Stimulated activated CD4-positive, alpha-beta T cell treated with anti-CD3 and anti-CD28 coated beads, Interleukin-15, amount 100 ng/mL, for 48 hours (primary cell): ENCODE measurements at places on chromosomes 13 and 19.

GRCh38 chr13:70490320-70490935 lies 382.2 kb upstream of the KLHL1 start:
- DNase-seq: no peak

GRCh38 chr13:26722321-26722720 lies 38.3 kb downstream of the GPR12 start:
- no peak for DNase-seq

DNA sequence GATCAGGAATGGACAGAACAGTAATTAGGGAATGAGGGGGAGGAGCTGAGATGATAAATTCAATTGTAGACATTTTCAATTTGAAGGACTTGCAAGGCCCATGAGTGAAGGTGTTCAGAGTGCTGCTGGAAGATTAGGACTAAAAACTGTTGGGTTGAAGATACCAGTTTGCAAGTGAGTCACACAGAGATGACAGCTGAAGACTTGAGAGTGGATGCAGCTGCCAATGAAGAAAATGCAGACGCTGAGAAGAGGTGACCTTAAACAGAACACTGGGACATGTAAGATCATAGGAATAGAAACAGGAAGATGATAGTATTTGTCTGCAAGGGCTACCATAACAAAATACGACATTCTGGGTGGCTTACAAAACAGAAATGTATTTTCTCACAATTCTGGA lies 1716.5 kb upstream of the SLC10A2 start:
- DNase-seq: no peak

GRCh38 chr13:112603641-112604225 lies 15.8 kb upstream of the TUBGCP3 start:
- DNase-seq: no peak

DNA sequence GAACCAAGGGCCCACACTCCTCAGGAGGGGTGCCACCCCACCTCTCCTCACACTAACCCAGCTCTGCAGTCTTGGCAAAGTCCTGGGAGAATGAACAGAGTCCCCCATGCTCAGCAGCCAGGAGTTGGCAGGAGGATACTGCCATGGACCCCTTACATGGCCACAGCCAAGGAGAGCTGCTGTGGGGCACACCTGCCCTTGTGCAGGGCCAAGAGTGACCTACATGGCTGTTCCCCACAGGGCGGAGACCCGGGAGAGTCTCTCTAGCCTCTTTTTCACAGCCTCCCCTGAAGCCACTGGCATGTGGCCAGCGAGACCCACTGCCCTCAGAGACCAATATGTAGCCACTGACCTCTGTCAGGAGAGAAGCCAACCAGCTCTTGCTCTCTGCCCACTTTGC lies 45.9 kb upstream of the VSTM2B start:
- no peak for DNase-seq

- no peak for DNase-seq
Measured at GRCh38 chr13:21579754-21580316, 24.1 kb downstream of the MICU2 start.
